ENCODE measurements at places on chromosomes 2 and 18.

DNA sequence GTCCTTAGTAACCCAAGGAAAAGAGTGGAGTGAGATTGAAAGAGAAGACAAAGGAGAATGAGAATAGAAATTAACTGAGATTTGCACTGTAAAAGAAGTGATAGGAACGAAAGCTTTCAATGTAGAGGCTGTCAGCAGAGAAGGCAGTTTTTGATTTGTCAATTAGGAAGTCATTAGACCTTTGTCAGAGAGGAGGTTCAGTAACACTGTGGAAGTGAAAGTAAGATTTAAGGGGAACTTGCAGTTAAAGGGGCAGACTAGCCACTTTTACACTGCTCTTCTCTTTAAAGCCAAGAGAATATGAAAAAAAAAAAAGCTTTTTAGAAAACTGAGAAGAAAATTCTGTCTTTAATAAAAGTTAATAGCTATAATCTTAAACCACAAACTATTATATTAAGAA lies 11.5 kb upstream of the KYNU start:
- no peak for DNase-seq

DNA sequence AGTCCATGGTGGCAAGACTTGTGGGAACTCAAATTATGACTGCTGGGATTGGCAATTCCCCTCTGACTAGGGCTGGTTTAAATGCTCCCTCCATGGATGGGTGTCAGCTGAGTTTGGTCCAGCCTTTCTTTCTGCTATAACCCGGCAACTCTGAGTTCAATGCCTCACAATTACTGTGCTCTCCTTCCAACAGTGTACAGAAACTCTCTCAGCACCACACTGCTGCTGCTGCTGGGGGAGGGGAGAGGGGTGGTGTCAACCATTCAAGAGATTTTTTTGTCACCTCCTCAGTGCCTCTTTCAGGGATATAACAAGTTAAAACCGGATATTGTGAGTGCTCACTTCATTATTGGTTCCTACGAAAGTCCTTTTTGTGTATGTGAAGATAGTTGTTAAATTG lies 830.3 kb upstream of the NXPH2 start:
- DNase-seq = no peak

DNA sequence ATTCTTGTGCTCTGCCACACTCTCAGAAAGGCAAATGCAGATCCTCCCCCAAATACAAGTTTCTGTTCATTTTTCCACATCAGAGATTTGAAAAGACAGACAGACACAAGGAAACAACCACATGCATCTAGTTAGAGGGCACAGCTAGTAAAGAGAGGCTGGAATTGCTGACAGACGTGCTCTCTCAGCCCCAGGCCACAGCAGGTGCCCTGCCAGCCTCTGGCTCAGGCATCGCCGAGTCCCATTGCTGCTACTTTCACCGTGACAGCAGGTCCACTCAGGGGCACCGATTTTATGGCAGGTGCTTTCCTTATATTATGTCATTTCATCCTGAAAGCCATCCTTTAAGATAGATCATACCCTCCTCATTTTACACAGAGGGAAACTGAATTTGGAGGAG lies 507.5 kb downstream of the EIPR1 start:
- no peak for DNase-seq

- no peak for DNase-seq
Observed at GRCh38 chr2:146068051-146068450, 1548.1 kb upstream of the ZEB2 start.

GRCh38 chr2:232885264-232885961 lies 15.3 kb downstream of the SNORC start:
- no peak for DNase-seq

DNA sequence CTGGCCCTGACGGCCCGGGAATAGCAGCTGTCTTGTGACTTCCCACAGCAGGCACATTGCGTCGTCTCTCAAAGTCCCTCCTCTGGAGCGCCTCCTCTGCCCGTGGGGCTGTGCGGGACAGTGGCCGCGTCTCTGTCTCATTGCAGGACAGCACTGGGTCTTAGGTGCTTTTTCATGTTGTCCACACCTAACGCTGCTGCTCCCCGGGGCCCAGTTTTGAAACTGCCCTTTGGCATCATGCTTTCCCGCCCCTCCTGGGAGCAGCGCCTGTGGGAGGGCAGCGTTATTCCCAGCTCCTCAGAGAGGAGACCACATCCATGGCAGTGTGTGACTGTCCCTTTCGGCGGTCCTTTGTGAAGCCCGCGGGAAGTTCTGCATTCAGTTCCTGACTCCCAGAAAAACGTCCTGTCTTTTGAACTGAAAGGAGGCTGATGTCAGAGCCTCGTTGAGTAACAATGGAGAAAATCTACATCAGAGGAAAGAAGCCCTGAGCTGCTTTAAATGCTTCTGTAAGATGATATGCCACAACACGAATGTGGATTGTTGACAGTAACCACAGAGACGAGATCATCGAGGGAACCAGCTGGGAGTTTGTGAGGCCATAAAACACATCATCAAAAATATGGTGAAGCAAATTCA lies 226.0 kb downstream of the FAM210A start:
- DNase-seq = peak; percentile 81

DNA sequence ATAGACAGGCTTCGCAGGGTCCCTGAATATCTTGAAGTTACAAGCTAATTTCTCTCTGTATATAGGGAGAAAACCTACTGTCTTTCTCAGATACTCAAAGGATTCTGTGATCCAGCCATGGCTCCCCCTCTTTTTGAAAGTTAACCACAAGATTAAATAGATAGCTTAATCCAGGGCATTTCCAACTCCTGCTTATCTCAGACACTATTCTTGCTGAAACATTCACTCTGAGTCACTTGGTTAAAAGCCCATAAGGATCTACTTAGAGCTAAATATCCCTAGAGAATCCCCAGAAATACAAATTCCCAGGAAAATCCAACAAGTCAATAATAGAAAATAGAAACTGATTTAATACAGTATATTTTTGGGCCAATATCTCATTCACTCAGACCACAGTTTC lies 179.1 kb upstream of the LYPD1 start:
- no peak for DNase-seq
